ENCODE measurements at places on chromosomes 7 and 10.

DNA sequence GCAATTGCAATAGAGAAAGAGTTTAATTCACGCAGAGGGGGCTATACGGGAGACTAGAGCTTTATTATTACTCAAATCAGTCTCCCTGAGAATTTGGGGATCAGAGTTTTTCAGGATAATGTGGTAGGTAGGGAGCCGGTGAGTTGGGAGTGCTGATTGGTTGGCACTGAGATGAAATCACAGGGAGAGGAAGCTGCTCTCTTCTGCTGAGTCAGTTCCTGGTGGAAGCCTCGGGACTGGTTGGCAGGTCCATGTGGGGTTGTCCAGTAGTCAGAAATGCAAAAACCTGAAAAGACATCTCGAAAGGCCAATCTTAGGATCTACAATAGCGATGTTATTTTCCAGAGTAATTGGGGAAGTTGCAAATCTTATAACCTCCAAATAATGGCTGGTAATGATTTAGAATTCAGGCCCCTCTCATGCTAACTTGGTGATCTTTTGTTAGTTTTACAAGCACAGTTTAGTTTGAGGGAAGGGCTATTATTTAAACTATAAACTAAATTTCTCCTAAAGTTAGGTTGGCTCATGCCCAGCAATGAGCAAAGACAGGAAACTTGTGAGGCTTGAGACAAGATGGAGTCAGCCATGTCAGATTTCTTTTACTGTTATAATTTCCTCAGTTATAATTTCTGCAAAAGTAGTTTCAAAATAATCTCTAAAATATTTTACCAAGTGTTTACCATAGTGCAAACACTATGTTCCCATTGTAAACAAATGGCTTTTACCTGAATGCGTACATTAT is 39.4 kb upstream of the SLC25A13 start:
- no peak for DNase-seq

GRCh38 chr10:103241262-103242011 is 4.2 kb upstream of the RPEL1 start:
- DNase-seq, result no peak

DNA sequence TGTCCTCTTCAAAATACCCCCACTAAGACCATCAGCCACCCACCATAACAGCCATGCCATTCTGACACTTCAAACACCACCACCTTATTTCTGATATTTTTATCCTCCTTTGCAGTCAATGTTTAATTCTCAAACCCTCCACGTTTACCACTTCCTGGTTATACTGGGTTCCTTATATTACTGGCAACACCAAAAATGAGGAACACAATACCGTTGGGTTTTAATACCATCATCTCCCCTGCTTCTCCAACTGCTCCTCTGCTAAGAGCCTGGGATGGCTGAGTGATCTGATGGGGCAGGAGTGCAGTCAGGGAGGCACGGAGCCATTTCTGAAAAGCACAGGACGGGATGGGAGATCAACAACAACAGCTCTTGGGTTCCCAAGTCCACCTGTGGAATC is 140.5 kb downstream of the CHCHD3 start:
- DNase-seq, result no peak

GRCh38 chr7:26091933-26092332 is 60.1 kb upstream of the NFE2L3 start:
- no peak for DNase-seq

DNA sequence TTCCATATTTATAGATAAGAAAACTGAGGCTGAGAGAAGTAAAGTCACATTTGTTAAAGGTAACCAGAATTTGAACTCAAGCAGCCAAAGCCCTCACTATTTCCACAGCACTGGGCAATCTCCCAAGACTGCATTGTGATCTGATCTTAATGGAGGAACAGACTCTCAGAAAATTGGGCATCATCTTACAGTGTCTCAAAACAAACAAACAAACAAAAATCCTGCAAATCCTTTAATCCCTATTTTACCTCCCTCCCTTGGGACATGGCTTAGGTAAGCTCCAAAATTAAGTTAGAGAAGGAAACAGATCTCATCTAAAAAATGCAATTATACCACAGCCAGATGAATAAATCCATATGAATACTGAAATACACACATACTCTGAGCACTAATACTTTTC is 57.5 kb downstream of the FHIP2A start:
- DNase-seq, result no peak

- no peak for DNase-seq
Measured at GRCh38 chr10:16612115-16612980, 90.7 kb upstream of the C1QL3 start.

GRCh38 chr10:117666166-117666565 is 123.6 kb downstream of the EMX2 start:
- no peak for DNase-seq

DNA sequence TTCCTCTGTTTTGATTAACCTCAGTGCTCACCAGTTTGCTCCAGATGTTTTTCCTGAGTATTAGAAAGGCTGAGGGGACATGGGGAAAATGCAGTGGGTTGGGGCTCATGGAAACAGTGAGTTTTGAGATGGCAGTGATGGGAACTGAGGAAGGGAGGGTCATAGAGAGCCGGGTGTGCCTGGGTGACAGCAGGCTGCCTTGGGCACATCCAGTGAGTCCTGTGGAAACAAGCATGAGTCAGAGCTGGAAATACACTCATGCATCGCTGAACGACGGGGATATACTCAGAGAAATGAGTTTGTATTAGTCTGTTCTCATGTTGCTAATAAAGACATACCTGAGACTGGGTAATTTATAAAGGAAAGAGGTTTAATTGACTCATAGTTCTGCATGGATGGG is 202.2 kb downstream of the TMEM178B start:
- DNase-seq, result no peak

- no peak for DNase-seq
Measured at GRCh38 chr7:135463908-135464307, 46.0 kb downstream of the CNOT4 start.

GRCh38 chr10:44968091-44968490 is 8.5 kb downstream of the RASSF4 start:
- no peak for DNase-seq

DNA sequence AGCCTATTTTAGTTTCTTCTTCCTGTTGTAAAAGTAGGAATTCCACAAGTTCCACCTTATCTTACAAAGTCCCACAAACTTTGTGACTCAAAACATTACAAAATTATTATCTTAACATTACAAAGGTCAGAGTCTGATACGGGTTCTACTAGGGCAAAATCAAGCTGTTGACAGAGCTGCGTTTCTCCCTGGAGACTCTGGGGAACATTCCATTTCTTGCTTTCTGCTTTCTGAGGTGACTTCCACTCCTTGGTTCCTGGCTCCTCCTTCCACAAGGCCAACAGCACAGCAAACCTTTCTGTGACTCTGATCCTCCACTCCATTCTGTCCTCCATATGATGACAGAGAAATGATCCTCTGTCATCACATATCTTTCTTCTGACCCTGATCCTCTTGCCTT is 10.6 kb downstream of the OR2F1 start:
- DNase-seq, result no peak

DNA sequence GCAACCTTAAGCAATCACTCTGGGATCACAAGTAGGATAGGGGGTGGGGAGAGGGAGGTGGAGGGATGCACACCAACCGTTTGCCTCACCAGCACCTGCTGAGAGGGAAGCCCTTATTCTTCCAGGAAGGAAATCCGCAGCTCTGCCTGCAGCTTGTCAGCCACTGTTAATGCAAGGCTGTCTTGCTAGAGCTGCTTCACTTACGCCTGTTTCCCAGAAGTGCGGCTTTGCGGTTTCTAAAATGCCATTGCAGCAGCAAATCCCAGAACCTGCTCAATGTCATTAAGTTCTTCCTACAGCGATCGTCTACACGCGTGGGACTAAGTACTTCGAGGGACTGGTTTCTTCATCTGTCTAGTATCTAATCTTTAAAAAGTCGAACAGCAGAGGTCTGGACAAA is 191.1 kb downstream of the ZMYND11 start:
- no peak for DNase-seq
